ENCODE measurements at places on chromosomes 2 and 18.
A peak's percentile ranks its signal among the peaks of the same experiment; 100 is the strongest.

DNA sequence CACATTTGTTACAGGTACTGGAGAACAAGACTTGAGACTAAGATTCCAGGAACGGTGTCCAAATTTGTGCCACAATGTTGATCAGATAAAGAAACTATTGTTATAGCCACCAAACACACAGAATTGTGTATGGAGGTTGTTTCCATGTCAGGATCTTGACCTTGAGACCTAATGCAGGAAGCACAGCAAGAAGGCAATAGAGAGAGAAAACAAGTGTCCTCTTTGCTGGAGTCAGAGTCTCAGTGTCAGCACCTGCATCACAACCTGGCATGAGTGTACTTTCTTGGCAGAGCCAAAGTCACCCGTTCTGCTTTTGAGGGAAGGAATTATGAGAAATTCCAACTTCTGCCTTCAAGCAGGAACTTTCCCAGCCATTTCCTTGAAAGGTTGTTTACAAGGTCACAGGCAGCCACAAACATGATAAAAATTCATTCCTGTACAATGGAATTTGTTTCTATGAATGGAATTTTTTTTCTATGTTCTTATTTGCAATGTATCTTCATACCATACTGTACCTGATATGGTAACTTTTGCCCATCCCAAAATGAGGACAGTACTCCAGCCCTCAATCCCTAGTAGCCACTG is 118.4 kb downstream of the PKP4 start:
- DNase-seq: no peak

GRCh38 chr18:25074925-25075324 is 277.0 kb downstream of the ZNF521 start:
- DNase-seq: no peak

- DNase-seq: no peak
Observed at GRCh38 chr2:51717312-51717711, 685.4 kb upstream of the NRXN1 start.

GRCh38 chr2:8061219-8061618 is 620.6 kb upstream of the ID2 start:
- DNase-seq: no peak

DNA sequence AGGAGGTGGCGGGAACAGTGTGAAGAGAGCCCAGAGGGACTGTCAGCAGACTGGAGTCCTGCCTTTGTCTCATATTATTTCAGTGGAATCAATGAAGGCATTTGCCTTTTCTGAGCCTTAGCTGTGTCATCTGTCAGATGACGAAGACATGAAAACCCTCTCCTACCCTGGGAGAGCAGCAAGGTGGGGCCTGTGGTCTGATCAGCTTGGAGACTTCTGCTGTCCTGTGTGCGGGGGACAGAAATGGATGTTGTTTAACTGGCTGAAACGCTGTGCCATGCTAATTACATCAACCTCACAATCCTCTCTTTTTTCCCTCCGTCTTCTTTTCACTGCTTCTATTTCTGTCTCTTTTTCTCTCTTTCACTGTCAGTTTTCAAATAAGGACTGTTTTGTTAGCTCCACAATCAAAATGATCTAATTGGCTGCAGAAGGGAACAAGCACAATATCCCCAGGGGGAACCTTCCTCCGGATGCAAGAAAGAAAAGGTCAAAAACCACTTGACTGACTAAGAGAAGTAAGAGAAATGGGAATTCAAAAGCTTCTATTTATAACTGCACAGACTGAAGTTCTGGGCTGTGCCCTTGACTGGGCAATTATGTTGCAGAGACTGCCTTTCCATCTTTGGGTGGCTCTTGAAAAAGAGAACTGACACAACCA is 340.1 kb downstream of the CLIP4 start:
- no peak for DNase-seq

DNA sequence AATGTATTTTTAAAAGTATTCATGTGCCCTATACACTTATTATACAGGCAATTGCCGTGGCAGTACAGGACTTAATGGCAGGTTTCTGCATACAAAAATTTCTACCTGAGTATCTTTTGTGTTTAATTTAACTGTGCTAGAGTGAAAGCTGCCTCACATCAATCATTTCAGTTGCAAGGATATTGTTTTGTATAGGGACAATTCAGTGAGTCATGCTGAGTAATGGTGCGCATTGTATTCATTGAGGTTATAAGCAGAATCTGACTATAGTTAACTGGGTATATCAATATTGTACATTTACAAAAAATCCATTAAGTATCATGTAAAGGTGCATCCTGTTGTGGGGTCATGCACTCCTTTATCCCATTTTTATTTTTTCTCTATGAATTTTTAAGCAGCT is 121.5 kb downstream of the GCA start:
- peak; percentile 26 for DNase-seq

DNA sequence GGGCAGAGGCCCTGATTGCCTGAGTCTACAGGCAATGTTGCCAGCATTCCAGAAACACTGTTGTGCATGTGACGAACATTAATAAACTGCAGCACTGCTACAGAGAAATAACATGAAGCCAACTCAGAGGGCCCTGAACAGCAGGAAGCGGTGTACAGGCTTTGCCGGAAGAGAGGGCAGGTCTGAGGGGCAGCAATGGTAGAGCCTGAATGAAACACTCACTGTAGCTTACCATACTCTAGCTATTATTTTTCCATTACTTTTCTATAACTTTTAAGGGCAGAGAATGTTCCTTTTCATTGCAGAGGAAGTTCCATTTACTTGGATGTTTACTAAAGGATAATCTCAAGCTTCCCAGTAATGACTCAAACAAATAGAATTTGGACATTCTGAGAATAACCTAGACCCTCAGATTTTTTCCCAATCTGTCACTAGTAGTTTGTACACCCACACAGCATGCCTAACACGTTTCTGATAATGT is 150.4 kb downstream of the MTX2 start:
- peak; percentile 8 for DNase-seq

DNA sequence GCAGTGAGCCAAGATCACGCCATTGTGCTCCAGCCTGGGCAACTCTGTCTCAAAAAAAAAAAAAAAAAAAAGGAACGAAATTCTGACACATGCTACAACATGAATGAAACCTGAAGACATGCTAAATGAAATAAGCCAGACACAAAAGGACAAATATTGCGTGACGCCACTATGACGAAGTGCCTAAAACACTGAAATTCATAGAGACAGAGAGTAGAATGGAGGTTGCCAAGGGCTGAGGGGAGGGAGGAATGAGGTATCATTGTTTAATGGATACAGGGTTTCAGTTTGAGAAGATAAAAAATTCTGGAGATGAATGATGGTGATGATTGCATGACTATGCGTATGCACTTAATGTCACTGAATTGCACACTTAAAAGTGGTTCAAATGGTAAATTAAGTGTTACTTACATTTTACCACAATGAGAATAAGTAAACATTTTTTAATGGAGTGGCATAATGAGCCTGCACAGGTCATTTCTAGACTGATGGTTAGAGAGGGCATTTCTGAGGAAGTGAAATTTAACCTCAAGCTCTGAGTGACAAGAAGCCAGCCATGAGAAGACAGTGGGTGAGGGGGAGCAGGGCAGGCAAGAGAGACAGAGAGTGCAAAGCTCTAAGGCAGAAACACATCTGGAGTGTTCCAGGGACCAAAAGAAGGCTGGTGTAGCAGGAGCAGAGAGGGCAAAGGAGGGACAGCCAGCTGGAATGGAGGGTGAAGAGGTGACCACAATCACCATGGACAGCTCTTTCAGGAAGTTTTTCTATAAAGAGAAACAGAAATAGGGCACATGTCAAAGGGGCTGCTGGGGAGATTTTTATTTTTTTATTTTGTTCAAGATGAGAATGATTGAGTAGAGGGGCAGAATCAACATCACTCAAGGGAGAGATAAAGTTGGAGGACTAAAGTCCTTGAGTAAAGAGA is 20.6 kb upstream of the EXOC6B start:
- DNase-seq: no peak

All from RWPE1 (cell line).